ENCODE measurements at places on chromosomes 2 and 18.

DNA sequence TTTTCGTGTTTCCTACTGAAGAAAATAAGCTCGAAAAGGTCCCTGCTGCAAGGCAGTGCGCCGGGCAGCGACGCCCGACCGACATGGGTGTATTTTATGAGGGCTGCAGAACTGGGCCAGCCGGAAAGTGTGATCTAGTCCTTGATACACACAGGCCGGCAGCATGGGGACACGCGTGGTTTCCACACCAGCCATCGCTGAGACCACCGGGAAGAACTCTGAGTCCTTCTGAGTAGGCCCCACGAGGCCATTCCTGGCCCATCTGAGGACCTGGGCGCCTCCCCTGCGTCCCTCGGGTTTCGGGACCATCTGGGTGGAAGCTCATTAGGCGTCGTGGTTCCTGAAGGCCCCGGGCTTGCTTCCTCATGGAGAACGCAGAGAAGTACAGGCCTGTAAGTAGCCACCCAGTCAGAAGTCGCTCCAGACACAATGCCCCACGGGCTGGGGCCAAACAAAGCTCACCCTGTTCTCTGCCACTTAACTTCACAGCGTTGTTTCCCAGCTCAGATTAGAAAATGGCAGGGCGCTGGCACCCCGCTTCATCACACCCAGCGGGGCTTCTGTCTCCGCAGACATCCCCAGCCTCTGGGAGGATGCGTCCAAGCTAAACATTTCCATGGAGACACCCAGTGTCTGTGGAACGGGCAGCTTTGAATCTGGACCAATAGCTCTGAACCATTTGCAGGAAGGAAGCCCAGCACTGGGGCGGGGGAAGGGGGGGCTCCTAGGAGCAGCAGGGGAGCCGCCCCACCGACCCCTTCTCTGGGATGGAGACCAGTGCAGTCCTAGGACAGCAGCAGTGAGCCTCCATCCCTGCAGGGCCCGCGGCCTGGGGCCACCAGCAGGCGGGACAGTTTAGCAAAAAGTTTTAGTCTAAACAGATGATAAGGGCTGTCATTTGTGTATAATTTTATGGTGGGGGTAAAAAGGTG lies 2.4 kb downstream of the NFATC1 start:
- DNase-seq, result no peak

DNA sequence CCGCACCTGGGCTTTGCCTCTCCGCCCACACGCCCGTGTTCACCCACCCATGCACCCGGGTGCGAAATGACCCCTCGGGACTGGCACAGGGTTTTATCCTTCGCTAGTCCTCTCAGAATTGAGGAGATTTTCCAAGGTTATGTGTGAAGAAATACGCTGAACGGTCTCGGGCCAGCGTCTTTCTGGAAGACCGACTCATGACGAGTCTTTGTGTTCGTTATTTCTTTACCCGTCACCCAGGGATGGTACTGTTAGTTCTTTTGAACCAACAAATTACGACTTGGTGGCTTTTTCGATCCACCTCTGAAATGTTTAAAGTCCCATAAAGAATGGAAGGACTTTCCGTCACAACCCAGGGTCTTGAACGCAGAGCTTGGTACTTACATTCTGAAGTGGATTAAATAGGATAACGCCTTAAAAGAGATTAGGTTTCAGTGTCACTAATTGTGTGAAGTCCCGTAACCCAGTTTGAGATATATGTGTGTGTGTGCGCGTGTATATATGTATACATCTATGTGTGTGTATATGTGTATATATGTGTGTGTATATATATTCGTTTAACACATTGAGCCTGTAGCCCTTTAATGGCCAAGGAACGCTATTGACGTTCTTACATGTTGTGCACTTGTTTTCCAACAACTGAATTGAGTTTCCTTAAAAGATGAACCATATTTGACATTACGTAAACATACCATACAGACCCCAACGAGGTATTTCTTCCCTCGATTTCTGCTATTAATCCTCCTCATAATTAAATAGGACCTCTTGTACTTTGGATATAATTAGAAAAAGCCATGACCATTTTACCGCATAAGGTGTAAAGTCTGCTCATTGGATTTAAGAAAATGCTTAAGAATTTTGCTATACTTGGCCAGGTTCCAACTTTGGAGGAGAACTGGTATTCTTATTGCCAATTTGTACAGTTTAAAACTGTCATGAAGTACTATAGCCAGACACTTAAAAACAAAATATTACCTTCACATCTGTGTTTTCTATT lies 889 bp downstream of the ZC3H15 start:
- DNase-seq, result no peak

- no peak for DNase-seq
Measured at GRCh38 chr18:35502052-35502451, 4.3 kb upstream of the INO80C start.

GRCh38 chr2:71226096-71226964 lies 573 bp downstream of the PAIP2B start:
- peak; percentile 16 for DNase-seq

GRCh38 chr2:74201196-74201595 lies 2.8 kb downstream of the MTHFD2 start:
- DNase-seq, result no peak

- no peak for DNase-seq
Measured at GRCh38 chr2:233075141-233075965, 15.2 kb downstream of the INPP5D start.

- peak; percentile 67 for DNase-seq
Measured at GRCh38 chr2:26346454-26347053, at the start of gene ADGRF3. Gene ADGRF3 (minus strand): TSS chr2:26346789. CDS start chr2:26346234, 555 bp downstream.

Data from stimulated activated CD4-positive, alpha-beta T cell treated with anti-CD3 and anti-CD28 coated beads, Interleukin-4, amount 100 ng/mL, for 4 hours (primary cell).